ENCODE measurements at places on chromosomes 11 and 22.

DNA sequence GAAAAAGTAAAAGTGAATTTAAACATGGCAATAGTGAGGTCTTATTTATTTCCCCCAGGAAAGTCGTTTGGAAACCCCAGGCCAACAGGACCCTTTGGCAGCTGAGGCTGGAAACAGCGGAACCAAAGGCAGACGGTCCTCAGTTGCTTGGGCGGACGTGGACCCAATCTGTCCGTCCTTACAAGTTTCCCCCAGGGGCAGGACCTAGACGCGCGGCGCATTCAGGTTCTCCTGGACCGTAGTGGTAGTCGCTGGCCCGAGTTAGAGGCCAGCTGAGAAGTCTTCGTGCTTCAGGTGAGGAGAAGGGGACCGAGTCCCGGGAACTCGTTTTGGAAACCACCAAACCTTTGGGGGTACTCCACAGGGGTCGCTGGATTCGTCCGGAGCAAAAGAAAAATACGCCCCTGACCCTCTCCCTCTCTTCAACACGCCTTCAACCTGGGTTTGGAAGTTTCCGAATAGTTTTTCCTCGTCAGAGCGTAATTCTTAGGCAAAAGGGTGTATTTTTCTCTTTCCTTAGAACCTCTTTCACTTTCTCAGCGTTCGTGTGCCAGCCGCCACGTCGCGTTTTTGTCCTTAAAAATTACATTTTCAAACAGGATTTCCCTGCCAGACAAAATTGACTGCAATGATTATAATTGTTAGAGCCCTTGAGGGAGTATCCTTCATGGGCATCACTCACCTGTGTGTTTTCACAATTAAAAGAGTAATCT lies 2.1 kb downstream of the METTL15 start:
- DNase-seq: peak; percentile 34

GRCh38 chr22:47193606-47194329 lies 431.3 kb downstream of the TBC1D22A start:
- no peak for DNase-seq

DNA sequence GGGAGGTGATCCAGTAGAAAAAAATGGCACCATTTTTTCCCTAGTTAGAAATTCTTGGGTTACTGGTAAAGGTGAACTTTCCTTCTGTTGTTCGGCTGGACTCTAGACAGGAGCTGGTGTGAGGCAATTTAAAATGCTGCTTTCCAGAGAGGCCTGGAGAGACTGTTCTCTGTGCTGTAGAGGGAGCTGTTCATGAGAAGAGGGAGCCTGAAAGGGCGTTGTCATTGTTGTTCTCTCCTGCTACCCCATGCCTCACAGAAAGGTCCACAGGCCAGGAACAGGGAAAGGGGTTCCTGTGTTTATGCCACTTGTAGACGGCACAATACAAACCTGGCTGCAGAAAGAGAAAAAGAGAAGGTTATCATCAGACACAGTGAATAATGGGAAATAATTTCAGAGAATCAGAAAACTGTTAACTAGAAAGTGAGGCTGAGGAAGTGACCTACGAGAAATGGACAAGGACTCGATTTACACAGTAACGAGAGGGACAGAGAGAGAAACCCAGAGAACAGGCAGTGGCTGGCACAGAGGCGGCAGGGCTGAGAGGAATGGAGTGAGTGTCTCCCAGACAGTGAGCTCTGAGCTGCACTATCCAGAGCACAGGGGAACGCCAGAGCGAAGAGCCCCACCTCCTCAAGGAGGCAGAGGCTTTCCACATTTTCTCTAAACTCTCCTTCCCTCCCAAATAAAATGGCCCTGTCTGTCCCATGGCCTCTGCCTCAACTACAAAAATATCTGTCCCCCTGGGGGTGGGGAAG lies 109.2 kb downstream of the RRM1 start:
- no peak for DNase-seq

DNA sequence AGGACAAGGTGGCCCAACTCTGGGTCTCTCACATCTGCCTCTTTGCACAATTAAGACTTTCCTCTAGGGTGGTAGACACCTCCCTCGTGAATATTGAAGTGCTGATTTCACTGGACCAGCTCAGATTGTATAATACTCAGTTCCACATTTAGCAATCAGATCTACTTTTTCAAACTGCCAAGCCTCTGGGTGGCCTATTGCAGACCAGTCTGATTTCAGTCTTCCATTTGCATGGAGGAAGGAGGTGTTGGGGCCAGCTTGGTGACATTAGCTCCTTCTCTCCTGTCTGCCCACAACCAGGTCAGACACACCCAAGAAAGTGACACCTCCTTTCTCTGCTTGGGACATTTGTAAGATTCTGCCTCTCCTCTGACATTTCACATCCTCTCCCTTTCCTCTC lies 78.2 kb downstream of the PPFIBP2 start:
- DNase-seq: no peak

- DNase-seq: no peak
Observed at GRCh38 chr22:42637555-42637954, 2.8 kb downstream of the ATP5MGL start.

DNA sequence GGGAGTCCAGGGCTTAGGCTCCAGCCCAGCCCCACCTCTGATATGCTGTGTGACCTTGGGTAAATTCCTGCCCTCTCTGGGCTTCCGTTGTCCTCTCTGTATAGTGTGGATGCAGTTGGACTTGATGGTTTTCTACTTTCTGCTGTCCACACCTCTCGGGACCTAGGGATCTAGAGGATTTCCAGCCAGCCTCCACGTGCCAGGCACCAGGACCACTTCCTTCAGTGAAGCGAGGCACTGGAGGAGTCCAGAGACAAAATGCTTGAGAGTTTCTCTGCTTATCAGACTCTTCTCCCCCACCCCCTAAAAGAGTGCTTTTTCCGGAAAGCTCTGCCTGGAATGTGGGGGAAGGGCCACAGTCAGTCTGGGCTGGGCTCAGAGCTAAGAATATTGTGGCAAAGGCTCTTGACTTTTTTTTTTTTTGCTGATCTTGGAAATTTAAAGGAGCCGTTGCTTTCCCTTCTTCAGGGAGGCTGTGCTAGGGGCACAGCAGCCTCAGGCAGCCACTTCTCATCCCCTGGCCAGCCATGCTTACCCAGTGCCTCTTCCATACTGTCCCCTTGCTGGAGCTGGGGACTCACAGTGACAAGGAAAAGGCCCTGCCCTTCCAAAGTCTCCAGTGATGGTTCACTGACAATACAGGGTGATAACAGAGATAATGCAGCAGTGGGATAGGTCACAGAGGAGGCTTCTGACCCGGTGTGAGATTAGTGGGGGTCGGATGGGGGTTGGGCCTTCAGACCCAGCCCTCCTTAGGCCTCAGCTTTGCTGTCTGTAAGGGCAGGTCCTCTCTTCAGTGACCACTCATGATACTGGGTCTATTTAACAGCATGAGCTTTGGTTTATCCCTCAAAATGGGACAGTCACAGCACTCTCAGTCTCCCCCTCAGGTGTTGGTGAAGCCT lies 2.9 kb upstream of the SERPINH1 start:
- no peak for DNase-seq

DNA sequence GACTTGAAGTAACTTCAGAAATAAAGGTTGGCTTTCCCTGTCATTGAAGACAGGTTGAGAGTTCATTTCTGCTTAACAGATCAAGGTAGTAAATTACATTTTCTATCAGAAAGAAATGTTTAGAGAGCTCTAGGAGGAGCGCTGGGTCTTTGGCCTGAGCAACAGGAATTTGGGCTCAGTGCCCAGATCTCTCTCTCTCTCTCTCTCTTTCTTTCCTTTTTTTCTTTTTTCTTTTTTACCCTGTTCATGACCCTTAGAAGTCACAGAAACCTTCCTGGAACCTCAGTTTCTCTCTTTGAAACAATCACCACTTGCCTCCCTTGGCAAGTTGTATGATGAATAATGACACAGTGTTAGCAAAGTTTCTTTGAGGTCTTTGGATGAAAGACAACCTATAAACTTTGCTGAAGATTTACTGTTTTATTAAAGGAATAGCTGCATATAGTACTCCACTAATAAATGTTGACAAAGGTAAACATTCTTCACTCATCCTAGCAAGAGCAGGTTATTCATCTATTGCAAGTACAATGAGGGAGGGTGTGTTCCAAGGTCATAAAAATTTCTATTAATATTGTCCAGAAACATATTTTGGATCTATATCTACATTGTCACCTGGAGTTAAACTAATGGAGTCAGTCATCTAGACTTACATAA lies 35.5 kb upstream of the RASSF10 start:
- no peak for DNase-seq

- DNase-seq: no peak
Observed at GRCh38 chr22:39396797-39397195, 2.8 kb upstream of the TAB1 start.

DNA sequence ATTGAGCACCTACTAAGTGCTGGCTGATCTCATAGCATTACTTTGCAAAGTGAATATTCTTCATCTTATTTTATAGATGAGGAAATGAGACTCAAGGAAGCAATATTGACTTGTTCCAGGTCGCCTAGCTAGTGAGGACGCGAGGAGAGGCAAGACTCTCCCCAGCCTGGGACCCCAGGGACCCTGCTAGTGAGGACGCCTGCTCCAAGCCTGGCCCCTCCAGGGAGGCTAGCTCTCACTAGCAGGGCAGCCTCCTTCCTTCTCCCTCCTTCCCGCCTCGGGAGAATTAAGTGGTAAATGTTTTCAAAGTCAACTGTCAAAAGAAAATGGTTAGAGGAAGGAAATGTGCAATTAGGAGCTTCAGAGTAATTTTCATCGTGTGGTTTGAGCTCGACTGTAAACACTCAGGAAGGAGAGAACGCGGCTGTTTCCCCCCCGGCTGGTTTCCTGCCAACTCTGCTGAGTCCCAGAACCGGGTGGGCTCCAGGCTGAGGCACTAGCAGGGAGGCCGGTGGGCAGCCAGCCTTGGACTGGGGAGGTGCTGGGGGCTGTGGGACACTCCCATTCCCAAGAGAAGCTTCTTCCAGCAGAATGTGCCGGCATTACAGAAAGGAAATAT lies 17.9 kb downstream of the MYEOV start:
- no peak for DNase-seq

GRCh38 chr11:119723243-119723951 lies 5.6 kb downstream of the NECTIN1 start:
- no peak for DNase-seq

GRCh38 chr11:10407749-10408685 lies 47.0 kb upstream of the AMPD3 start:
- no peak for DNase-seq

DNA sequence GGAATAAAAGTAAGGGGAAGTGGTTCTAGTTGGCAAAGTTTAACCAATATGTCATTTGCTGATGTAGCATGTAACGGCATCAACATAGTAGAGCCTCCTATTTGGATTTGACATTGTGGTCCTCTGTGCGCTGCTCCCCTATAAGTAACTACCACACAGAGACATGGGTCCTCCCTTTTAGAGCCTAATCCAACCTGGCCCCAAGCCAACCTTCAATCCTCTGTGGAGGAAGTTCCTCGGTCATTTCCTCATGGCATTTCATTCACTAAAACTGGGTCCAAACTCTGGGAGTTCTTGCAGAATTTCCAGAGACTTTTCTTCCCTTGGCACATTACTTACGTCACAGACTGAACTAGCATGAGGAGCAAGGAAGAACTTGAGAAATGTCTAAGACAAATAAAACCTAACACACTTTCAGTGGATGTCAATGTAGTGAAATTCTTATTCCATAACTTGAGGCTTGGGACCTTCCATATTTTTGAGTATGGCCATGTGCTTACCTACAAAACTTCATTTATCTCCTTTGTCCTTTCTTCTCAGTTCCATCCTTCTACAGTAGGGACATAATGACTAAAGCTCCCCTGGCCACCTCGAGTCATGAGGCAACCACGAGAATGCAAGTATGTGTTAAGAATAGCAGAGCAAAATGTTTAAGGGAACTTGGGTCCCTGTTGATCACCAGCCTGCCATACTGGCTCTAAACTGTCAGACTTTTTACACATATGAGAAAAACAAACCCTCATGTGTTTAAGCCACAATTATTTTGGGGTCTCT lies 34.7 kb downstream of the MMP20 start:
- DNase-seq: no peak

DNA sequence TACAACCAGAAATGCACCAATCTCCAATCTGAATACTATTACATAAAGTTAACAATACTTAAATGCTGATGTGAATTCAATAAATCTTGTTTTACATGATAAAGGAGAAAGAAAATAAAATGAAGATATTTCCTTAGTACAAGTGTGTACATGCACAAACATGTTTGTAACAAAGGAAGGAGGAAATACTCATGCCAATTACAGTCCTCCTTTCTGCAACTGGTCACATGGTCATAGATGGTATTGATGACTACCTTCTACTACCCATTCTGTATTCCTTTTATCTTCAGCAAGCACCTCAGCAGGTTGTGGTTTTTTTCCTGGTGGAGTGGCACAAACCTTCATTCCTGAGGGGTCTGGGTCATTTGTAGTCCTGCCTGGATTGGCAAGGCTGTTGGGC lies 214.2 kb upstream of the GUCY1A2 start:
- DNase-seq: no peak

DNA sequence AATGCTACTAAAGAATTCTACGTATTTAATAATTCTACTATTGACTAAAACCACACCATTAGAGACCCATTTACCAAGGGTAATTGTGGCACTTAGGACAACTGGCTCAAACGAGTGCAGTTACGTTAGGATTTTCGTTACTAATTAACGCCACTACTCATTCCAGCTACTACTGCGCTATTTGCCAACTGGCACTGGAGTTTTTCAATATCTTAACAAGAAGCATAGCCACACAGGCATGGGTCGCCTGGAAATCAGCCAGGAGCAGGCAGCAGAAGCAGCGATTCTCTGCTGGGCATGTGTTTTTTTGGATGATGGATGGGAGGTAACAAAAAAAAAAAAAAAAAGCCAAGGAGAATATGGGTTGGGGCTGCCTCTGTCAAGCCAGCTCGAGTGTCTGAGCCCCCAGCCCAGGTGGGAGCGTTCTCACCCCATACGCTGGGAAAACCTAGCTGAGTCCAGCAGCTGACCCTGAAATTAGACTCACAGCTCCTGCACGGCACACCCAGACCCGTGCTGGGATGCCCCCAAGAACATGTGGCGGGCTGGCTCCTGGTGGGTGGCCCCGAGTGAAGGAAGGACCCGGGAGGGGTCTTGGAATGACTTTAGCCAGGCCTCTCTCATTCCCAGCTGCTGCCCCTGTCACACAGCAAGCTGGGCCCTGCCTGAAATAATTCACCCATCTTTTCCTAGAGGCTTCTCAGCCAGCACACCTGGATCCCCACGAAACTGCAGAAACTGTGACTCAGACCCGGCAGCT lies 214.0 kb downstream of the BRD1 start:
- DNase-seq: no peak

- DNase-seq: no peak
Observed at GRCh38 chr11:40425168-40425567, 1034.3 kb downstream of the LRRC4C start.

GRCh38 chr11:64157631-64158394 lies 8.1 kb downstream of the MACROD1 start:
- DNase-seq: no peak

- no peak for DNase-seq
Observed at GRCh38 chr11:4926608-4927007, 2.5 kb upstream of the OR51G1 start.
